ENCODE measurements at places on chromosomes 6 and 20. TPM values are rescaled to one million over a fixed set of nuclear protein-coding genes. Genes with fewer than 3 reads are reported as not detected.

SSTR4 gene
- total RNA-seq = 0.43 TPM

SLC2A10 gene
- total RNA-seq = not detected

DNAH8 gene
- not detected for total RNA-seq

BPIFB2 gene
- not detected for total RNA-seq

TMEM14C gene
- total RNA-seq = 118 TPM

NR2E1 gene
- 0.07 TPM for total RNA-seq

MPC1 gene
- total RNA-seq = 4.3 TPM

MC3R gene
- not detected for total RNA-seq

BTN1A1 gene
- total RNA-seq = not detected

ARG1 gene
- total RNA-seq = not detected

MLIP gene
- not detected for total RNA-seq

JPH2 gene
- 6.8 TPM for total RNA-seq

RNF217 gene
- total RNA-seq = 6.8 TPM

FAXC gene
- total RNA-seq = 6.3 TPM

HUS1B gene
- total RNA-seq = 0.12 TPM

PIGU gene
- 30.1 TPM for total RNA-seq

GPANK1 gene
- total RNA-seq = 8.9 TPM

RIMS1 gene
- total RNA-seq = not detected

EPPIN gene
- total RNA-seq = not detected

PNLDC1 gene
- 0.05 TPM for total RNA-seq

PRSS35 gene
- 0.09 TPM for total RNA-seq

PCMTD2 gene
- 9.2 TPM for total RNA-seq

STMN3 gene
- 8.0 TPM for total RNA-seq

PCED1A gene
- total RNA-seq = 28.7 TPM

SLC26A8 gene
- not detected for total RNA-seq

DOK5 gene
- not detected for total RNA-seq

CLPSL1 gene
- total RNA-seq = not detected

LEMD2 gene
- 34.6 TPM for total RNA-seq

CLIC5 gene
- not detected for total RNA-seq

BPIFB3 gene
- total RNA-seq = not detected

FAM83D gene
- 65.2 TPM for total RNA-seq

ARMC12 gene
- total RNA-seq = 0.74 TPM

F13A1 gene
- not detected for total RNA-seq

NEURL2 gene
- total RNA-seq = 0.97 TPM

NDUFAF5 gene
- 32.3 TPM for total RNA-seq

CCDC167 gene
- 42.2 TPM for total RNA-seq

PTPRT gene
- total RNA-seq = not detected

GRIK2 gene
- total RNA-seq = 0.56 TPM

KCNK16 gene
- total RNA-seq = not detected

VSX1 gene
- total RNA-seq = 1.3 TPM

MUC21 gene
- total RNA-seq = not detected

MOG gene
- total RNA-seq = not detected

HLA-F gene
- 3.8 TPM for total RNA-seq

OR12D3 gene
- total RNA-seq = not detected

MUCL3 gene
- 0.15 TPM for total RNA-seq

OLIG3 gene
- total RNA-seq = not detected

All from A549 treated with dexamethasone at 1 μM for 4 hours (cell line).